ENCODE measurements at places on chromosomes 12 and 14.

DNA sequence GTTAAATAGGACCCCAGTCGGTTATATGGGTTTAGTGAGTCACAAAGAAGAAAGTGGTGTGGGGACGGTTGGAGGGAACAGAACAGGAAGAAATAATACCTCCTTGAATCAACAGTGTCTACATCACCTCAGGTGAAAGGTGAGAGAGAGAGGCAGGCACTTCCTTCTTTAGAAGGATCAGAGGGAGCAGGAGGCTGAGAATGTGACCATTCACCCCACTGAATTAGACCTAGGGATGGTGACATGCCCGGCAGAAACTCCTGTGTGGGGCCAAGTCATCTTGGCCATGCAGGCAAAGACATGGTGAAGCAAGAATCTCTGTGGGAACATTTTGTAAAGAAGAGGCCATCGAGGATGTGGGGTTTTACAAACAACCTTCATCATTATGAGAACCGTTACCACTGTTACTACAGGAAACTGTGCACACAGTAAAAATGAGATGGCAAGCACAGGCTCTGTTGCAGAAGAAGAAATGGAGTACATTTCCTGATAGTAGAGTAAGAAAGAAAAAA, 1196.9 kb downstream of the VRK1 start:
- no peak for DNase-seq

GRCh38 chr14:47746986-47747385, 71.6 kb upstream of the MDGA2 start:
- no peak for DNase-seq

DNA sequence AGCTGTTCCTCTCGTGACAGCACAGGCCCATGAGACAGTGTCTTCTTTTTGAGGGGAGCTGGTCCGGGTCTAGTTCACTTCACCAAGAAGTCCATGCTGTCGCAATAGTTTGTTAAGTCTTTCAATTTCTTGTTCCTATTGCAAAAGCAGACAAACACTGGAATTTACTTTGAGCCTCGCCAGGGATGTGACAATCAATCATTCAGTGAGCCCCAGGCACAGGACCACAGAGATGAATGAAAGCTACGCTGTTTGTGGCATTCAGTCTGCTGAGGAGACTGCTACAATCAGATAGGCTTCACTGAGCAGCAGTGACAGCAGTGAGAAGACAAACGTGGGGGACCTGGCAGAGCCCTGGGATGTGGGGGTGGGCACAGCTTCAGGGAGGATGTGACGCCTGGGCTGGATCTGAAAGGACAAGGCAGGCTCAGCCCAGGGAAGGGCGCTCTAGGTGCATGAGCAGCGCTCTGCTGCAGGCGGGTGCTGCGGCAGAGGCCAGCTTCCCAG, 35.5 kb downstream of the TCTN1 start:
- DNase-seq, result no peak

- no peak for DNase-seq
These were observed 73.8 kb downstream of the KIAA0586 start for GRCh38 chr14:58501214-58501816.

DNA sequence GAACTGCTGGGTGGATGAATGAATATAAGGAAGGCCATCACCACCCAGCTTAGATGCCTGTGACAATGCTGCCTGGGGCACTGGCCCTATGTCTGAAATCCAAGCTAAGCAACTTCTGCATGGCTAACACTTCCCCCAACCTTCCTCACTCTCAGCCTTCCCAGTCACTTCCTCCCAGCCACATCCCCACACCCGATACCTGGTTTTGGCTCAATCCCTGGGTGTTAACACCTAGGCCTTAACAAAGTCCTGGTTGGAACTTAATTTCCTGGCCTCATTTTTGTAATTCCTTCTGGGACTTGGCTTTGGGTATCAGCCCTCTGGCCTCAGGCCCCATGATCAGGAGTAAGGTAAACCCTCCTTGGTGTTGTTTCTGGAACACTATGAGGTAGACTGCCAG, 110.0 kb downstream of the EFCAB11 start:
- no peak for DNase-seq

DNA sequence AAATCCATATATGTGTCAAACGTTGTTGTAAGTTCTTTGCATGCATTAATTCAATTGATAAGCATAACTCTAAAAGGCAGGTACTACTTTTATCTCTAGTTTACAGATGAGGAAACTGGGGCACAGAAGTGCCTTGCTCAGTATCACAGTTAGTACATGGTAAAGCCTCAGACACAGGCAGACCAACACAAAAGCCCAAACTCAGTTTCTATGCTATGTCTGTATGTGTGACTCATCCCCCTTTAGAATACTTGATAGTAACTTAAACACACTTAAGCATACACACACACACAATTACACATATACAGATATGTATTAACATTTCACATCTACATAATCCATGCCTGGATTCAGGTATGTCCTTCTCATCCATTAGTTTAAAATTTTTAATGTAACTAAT, 88.0 kb downstream of the EPS8 start:
- no peak for DNase-seq

DNA sequence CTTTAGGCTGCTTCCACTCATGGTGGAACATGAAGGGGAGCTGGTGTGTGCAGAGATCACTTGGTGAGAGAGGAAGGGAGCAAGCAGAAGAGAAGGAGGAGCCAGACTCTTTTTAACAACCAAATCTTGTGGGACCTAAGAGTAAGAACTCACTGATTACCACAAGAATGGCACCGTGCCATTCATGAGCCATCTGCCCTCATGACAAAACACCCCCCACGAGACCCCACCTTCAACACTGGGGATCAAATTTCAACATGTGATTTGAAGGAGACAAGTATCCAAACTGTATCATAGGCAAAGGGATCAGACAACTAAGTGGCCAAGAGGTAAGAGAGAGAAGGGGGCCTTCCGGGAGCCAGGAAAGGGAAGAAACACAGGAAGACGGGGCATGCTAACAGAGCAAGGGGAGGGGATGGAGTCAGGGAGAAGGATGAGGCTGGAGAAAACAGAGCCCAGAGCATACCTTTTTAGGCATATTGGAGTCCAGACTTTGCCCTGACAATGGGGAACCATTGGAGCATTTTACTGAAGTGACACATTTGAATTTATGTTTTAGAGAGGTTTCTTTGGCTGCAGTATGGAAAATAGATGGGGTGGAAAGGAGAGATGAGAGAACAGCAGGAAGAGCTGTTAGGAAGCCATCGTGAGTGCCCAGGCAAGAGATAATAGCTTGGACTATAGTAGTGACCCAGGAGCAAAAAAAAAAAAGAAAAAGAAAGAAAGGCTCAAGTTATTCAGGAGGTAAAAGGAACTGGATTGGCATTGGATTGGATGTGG, 204.4 kb upstream of the NUDT4 start:
- no peak for DNase-seq

All from activated CD4-positive, alpha-beta T cell treated with anti-CD3 and anti-CD28 coated beads for 1 hour (primary cell).